ENCODE measurements at places on chromosomes 1 and 21.

GRCh38 chr1:61724506-61724812 is 482 bp downstream of the TM2D1 start:
- no peak for DNase-seq

DNA sequence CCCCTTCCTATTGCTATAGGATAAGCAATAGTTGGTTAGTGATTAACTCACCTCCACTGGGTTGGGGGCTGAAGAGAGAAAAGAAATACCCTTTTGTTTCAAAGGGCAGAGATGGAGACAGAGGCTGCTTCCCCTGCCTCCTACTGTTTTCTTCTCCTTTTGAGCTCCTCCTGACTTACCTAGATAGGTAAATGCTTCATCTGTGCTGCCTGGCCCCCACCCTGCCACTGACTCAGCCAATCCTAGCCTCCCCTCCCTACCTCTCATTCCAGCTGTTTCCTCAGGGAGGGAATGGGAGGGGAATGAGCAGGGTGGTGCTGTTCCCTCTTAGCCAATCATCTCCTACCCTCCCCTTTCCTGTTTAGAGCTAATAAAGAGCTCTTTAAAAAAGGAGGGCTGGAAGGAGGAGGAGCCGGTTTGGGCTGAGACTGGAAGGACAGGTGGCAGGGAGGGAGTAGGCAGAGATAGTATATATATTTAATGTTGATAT is at the start of gene C1orf116:
Gene C1orf116, minus strand, starts transcription at position 229 of the 490 bp plus-strand sequence. CDS start 5,158 bp downstream, outside the sequence.
- DNase-seq, result no peak

GRCh38 chr1:43949678-43950077 is 2.9 kb downstream of the IPO13 start:
- DNase-seq, result no peak

- no peak for DNase-seq
Observed at GRCh38 chr1:50521703-50522102, 98.5 kb upstream of the DMRTA2 start.

- DNase-seq, result no peak
Observed at GRCh38 chr1:211825980-211826379, 4.6 kb downstream of the LPGAT1 start.

DNA sequence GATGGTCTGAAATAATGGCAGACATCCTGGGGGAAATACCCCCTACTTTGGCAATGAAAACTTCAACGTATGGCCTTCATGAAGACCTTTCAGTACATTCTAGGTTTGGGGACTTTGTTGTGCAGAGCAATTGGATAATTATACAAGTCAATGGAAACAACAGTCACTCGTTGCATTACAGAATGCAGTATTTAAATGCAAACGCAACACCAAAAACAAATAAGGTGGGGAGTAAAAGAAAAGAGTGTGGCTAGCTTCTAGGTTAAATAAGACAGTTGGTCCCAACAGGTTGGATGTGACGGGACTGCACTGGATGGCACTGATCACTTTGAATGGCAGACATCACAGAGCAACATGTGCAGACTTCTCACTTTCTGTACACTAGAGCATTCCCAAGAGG is 358.3 kb upstream of the GREM2 start:
- DNase-seq, result no peak

- DNase-seq, result no peak
Observed at GRCh38 chr1:243842161-243842560, 7.9 kb downstream of the AKT3 start.

GRCh38 chr1:172351754-172352161 is 68.7 kb upstream of the C1orf105 start:
- DNase-seq, result no peak

- DNase-seq, result no peak
Observed at GRCh38 chr1:28885977-28886730, 28.2 kb upstream of the EPB41 start.

- no peak for DNase-seq
Observed at GRCh38 chr1:180966312-180966711, 53.6 kb downstream of the KIAA1614 start.

- no peak for DNase-seq
Observed at GRCh38 chr1:219798283-219799030, 129.9 kb downstream of the SLC30A10 start.

DNA sequence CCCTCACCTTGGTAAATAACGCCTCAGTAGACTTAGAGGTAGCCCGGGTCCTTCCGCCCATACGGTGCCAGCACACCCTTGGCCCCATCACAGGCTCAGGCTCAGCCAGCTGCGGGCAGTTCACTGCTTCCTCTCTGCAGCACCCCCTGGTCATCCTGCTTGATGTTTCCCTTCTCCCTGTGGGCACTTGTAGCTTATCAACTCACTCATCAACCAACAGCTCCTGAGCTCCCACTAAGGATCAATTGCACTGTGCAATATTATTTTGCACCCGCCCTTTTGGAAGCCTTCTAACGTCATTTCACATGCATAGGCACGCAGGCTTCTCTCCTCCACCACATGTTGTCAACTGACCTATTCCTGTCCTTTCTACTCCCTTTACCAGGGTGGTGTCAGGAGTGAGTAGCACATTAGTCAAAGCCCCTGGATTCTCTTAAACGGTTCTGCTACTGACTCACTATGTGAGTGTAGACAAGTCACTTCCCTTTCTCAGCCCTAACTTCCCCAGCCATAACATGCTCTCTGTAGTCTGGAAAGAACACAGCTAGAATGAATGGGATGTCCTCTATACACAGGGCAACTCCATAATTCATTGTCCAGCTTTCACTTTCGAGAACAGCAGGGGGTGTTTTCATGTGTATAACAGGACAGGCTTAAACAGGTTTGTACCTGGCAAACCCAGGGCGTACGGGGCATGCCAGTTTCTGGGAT is 47.1 kb upstream of the IRF2BP2 start:
- DNase-seq, result peak; percentile 76

DNA sequence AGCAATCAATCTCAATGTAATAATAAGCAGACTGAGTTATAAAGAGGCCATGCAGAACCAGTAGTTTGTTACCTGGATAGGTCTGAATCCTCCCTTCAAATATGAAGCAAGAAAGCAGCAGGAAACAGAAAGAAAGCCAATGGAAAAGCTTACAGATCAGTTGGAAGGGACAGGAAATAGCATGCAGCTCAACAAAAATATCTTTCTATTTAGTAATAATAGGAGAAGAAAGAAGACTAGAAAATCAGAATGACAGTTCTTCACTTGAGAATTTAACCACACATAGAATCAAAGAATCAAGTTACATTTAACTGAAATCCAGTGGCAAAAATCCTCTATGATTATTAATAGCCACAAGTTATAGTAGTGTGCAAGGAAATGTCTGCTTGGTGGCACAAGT is 194.4 kb downstream of the EIF4G3 start:
- DNase-seq, result no peak

DNA sequence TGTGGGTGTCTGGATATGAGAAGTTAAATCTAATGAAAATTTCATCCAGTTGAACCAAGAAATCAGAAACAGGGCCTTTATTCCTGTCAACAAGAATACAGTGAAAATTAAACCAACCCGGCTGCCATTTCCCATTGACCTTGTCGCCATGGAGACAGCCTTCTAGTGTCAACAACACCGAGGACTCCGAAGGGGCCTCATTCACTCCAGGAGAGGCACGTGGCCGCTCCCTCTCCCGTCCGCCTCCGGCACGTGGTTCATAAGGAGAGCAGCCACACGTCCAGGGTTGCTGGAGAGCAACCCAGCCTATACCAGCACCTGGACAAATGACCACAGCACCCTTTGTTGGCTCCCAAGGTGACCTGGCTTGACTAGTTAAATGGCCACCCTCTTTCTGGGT is 120.3 kb upstream of the VAMP3 start:
- DNase-seq, result no peak
